Fibroblast of skin of right biceps (primary cell): ENCODE measurements at places on chromosomes 11 and 22.

DNA sequence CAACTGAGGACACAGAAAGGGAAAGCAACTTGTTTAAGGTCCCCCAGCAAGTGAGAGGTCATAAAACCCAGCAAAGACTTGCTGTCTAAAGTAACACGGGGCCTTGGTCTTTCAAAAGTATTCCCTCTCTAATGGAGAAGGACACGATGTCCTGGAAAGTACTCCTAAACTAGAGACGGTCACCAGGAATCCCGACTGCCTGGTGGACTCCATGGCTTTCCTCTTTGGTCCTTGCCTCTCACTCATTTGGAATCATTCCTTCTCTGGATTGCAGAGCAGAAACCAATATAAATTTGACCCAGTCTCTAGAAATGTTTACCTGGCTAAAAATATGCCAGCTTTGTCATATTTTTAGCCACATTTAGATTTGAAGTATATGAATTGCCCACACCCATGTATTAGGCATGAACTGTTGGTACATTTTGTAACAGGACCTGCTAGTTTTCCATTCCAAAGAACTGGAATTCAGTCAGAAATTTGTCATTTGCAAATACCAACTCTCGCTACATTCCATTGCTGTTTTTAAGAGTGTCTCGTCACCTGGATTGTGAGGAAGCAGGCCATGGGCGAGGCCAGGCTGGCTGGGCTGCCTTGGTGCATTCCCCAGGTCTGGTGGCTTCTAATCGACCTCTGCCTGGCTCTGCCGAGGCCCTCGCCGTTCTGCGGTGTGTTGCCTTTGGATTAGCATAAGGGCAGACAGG is 12.9 kb downstream of the NAV2 start:
- DNase-seq, result no peak

- no peak for DNase-seq
Measured at GRCh38 chr11:12044799-12045198, 36.4 kb upstream of the DKK3 start.

DNA sequence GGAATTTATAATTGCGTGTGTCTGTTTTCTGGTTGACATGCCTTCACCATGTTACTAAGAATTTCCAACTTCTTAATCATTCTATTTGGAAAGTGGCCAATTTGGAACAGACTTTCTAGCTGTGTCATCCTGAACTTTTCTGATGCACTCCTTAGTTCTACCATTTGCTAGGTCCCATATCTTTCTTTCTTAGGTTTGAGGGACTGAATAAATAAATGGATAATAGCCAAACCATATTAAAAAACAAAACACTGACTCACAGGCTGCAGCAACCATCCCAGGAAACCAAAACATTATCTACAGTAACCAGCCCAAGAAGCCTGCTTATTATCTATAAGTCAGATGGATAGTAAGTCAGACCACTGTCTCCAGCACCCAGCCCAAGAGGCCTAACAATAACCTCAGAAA is 57.5 kb upstream of the PLET1 start:
- peak; percentile 97 for DNase-seq

GRCh38 chr11:65499713-65500386 is 1.0 kb downstream of the MALAT1 start:
- DNase-seq, result no peak

- DNase-seq, result no peak
Measured at GRCh38 chr11:17560281-17561110, 13.4 kb downstream of the OTOG start.

GRCh38 chr22:46547883-46548244 is 10.4 kb upstream of the CELSR1 start:
- DNase-seq, result peak; percentile 71

GRCh38 chr11:63536669-63537292 is at the start of gene PLAAT4:
TSS of gene PLAAT4 (plus strand) at chr11:63536808. CDS start at chr11:63536869, 61 bp downstream.
- DNase-seq, result peak; percentile 34

- no peak for DNase-seq
Measured at GRCh38 chr11:99987821-99988470, 699.1 kb upstream of the ARHGAP42 start.

- DNase-seq, result no peak
Measured at GRCh38 chr11:8777907-8778767, 95.5 kb downstream of the RPL27A start.

GRCh38 chr11:17313349-17314231 is 37.1 kb downstream of the NUCB2 start:
- DNase-seq, result no peak

DNA sequence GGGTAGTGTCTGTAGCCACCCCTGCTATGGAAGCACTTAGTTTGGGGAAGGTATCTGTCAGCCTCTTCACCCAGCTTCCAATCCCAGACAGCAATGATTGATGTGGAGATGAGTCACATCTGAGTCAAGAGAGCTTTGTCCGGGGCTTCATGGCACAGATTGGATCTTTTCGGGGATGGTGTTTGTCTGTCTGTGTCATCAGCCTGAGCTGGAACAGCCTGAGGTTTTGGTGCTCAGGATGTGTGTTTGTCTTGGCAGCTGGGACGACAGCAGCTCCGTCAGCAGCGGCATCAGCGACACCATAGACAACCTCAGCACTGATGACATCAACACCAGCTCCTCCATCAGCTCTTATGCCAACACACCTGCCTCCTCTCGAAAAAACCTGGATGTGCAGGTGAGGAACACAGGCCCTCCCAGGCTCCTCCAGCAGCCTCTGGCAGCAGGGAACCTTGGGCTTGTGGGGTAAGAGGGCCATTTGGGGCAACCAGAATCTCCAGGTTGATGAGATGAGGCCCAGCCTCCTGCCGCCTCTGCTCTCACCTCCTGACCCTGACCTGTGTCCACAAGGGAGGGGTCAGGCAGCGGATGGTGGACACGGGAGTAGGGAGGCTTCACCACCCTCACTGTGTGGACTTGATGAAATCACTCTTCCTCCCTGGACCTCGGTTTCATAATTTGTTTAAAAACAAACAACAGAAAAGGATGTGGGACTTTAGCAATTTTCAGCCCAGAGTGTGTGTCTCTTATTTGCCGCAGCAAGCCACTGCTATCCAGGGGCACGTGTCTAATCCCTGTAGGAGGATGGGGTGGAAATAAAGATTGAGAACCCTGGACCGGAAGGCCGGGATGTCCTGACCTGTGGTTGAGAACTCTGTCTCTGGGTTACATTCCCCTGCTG is 124.3 kb downstream of the DBX1 start:
- peak; percentile 98 for DNase-seq

DNA sequence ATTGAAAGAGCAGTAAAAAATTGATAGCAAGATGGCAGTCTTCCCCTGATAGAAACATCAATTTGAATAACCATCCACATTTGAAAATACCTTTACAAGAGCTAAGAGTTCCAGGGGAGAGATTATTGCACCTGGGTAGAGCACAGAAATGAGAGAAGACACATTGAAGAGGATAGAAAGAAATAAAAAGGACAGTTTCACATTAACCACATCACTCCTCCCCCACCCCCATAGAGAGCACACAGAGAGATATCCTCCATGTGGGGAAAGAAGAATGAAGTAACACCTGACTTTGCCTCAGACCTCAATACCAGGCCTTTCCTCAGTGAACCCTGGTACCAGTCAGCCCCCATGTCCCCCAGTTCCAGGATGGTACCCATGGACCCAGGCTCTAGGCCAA is 486.7 kb downstream of the FAM181B start:
- DNase-seq, result no peak

- DNase-seq, result no peak
Measured at GRCh38 chr11:101034076-101034475, 95.5 kb downstream of the PGR start.

GRCh38 chr22:49422701-49423100 is 405.0 kb downstream of the BRD1 start:
- no peak for DNase-seq

GRCh38 chr11:114202011-114202609 is 94.1 kb upstream of the NNMT start:
- no peak for DNase-seq

DNA sequence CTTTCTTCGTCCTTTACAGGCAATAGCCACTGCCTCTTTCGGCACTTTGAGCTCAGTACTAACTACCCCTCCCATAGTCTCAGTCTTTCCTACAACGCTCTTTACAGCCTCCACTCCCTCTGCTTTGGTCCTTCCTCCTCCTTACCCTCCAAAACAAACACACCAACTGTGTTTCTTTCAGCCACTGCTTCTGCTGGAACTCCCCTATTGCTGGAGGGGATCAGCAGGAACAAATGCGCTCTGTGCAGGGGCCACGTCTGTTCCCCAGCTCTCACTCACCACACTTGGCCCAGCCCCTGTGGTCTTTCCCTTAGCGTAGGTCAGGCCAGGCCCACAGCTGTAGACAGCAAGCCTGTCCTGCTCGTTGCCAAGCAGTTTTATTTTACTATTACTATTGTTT is 42.3 kb downstream of the PC start:
- no peak for DNase-seq

- no peak for DNase-seq
Measured at GRCh38 chr22:42584364-42584940, 30.2 kb downstream of the POLDIP3 start.

DNA sequence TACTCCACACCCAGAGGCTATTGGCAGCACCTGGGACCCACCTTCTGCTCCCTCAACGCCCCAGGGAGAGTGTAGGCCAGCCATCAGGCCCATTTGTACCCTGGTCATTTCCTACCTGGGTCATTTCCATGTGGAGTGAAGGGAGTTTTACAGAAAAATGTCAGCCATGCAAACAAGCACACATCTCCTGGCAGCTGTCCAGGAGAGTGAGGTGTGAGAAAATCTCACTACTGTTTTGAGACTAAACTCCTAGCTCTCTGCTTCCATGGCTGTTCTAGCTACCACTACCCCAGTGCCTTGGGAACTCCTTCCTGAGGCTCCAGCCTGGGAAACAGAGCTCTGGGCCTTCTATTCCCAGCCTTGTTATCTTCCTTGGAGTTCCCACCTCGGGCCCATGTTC is 2.8 kb upstream of the TMPRSS13 start:
- DNase-seq, result no peak

GRCh38 chr11:49208006-49208721 is at the start of gene FOLH1:
TSS of gene FOLH1 (minus strand) at chr11:49208602. CDS start at chr11:49208409, 193 bp downstream.
- peak; percentile 5 for DNase-seq

- peak; percentile 20 for DNase-seq
Measured at GRCh38 chr11:11425806-11426205, 72.8 kb upstream of the CSNK2A3 start.

GRCh38 chr22:37210041-37210803 is 2.1 kb downstream of the SSTR3 start:
- no peak for DNase-seq

DNA sequence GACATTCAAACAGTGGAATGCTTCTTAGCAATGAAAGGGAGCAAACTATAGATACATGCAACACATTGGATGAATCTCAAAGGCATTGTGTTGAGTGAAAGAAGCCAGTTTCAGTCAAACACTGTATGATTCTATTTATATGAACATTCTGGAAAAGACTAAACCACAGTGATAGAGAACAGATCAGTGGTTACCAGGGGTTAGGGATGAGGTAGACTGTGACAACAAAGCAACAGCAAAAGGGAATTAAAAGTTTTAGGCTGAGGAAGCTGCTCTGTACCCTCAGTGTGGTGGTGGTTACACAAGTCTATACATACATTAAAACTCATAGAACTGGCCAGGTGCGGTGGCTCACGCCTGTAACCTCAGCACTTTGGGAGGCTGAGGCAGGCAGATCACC is 23.0 kb downstream of the FDX1 start:
- no peak for DNase-seq

DNA sequence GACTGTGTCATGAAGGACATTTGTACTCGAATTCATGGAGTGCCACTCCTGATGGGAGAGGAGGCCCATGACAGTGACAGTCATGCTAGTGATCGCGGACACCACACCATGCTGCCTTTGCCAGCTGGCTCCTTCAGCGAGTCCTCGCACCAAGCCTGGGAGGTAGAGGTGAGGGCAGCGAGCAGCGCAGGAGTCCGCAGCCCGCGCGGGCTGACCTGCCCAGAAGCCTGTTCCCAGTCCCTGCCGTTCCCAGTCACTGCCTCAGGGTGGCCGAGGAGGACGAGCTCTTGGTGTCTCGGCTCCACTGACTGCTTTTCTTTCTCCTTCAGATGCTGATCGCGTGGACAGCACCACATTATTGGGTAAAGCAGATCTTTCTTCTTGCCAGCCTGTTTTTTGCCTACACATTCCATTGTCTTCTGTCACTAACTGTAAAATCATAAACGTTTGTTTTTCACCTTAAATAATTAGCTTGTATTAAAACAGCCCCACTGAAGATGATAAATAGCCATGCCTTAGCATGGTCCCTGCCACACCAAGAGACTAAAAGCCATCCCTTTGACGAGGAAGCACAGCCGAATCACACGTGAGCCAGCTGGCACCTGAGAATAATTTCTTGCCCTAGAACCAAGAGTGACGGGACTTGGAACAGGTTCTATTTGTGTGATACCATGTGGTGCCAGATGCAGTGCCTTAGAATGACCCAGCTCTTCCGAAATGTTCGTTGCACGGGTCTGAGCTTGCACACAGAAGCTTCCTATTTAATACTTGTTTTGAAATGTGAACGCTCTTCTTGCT is 25.5 kb downstream of the FAM118A start:
- no peak for DNase-seq

DNA sequence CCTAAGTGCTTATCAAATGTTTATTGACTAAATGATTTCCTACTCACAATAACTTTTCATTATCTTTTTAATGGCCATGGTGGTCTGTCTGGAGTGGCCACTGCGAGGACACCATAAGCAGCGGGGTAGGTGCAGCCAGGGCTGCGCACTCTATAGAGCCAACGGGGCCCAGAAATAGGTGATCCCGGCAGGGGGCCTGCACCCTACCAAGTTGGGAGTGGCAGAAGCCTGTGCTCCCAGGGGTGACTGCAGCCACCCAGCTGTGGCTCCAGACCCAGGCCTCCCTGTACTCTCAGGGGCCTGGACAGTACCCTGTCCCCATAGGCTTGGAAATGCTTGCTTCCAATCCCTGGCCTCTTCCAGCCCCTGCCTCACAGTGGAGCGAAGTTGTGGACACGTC is 426.4 kb upstream of the FAT3 start:
- DNase-seq, result no peak

- no peak for DNase-seq
Measured at GRCh38 chr11:112581747-112582146, 321.1 kb upstream of the PLET1 start.

DNA sequence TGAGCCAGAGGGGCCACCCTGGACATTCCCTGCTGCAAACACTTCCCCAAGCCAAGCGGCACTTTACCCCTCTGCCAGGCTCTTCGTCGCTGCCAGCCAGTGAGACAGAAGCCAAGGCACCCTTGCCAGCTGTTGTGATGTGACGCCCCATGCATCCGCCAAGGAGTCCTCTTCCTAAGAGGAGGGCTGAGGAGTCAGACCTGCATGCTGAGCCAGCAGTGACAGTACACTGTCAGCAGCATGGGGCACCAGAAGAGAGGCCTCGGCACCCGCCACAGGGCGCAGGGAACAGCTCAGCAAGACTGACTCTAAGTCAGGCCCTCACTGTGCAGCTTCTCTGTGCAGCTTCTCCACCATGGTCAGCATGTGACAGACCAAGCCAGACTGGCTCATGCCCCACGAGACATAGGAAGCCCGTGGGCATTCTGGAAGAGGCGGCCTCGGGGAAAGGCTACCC is 26.4 kb downstream of the VPS37C start:
- no peak for DNase-seq
